ENCODE measurements at places on chromosomes 1 and 21.

- no peak for DNase-seq
These were observed 63.5 kb downstream of the DNTTIP2 start for GRCh38 chr1:93815366-93816110.

DNA sequence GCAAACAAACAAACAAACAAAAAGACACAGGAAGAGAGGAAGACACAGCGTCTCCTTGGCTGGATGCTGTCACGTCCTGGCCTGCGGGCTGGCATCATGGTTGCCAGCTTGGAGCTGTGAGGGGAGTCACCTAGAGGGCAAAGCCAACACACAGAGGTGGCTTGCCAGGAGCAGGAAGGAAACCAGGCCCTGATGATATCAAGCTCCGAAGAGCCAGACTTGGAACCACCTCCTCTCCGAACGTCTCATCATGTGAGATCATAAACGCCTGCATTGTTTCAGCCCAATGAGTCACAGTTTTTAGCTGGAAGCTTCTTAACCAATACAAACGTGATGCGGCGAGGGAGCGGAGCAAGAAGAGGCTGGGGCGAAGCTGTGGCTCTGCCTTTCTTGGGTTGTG lies 8.7 kb downstream of the PLA2G2D start:
- DNase-seq = no peak

DNA sequence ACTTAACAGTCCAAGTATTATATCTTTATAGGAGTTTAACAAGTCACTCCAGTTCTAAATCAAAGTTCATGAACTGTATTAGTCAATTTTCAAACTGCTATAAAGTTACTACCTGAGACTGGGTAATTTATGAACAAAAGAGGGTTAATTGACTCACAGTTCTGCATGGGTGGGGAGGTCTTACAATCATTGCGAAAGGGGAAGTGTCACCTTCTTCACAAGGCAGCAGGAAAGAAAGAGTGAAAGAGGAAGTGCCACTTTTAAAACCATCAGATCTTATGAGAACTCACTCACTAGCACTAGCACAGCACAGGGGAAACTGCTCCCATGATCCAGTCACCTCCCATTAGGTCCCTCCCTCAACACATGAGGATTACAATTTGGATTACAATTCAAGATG lies 70.0 kb downstream of the CLCA4 start:
- no peak for DNase-seq

- DNase-seq = no peak
These were observed 4.8 kb upstream of the ZNF687 start for GRCh38 chr1:151277249-151277648.

DNA sequence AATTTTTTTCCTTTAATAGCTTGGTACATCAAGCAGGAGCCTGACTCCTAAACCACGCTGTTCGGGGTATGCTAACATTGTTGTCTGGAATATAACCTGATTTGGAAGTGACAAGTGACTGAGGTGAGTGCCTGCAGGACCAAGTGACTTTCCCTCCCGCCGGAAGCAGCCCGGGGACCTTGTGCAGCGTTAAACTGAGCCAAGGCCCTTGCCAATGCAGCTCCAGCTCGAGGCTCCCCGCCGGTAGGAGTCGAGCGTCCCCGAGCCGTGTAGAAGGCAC lies 716 bp upstream of the MTARC1 start:
- no peak for DNase-seq
